ENCODE measurements at places on chromosomes 2 and 18.

- no peak for DNase-seq
Measured at GRCh38 chr2:224101820-224102630, 62.9 kb upstream of the SERPINE2 start.

- no peak for DNase-seq
Measured at GRCh38 chr18:27797484-27797883, 379.4 kb downstream of the CDH2 start.

GRCh38 chr2:15626967-15627366 is 35.3 kb downstream of the DDX1 start:
- DNase-seq = no peak

GRCh38 chr2:173555833-173556232 is 201.2 kb downstream of the CDCA7 start:
- no peak for DNase-seq

- DNase-seq = no peak
Measured at GRCh38 chr2:138036522-138036921, 72.2 kb downstream of the HNMT start.

- no peak for DNase-seq
Measured at GRCh38 chr18:27211569-27211968, 26.5 kb upstream of the CHST9 start.

- DNase-seq = no peak
Measured at GRCh38 chr2:214679736-214680135, 129.7 kb downstream of the BARD1 start.

DNA sequence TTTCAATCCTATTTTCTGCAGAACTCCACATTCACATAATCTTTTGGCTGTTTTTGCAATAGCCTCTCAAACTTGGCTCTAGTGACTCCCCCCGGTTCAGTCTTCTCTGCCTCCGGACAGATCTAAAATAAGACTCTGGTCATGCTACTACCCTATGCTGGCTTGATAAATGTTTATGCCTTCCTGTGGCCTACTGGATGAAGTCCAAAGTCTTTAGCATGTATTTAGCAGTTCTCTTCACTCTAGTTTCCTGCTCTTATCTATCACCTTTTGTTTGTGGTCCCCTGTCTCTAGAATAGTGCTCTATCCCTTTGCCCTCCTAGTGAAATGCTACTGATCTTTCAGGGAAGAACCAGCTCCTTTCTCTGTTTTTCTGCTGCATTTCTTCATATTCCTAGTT is 14.4 kb downstream of the ADCYAP1 start:
- no peak for DNase-seq

DNA sequence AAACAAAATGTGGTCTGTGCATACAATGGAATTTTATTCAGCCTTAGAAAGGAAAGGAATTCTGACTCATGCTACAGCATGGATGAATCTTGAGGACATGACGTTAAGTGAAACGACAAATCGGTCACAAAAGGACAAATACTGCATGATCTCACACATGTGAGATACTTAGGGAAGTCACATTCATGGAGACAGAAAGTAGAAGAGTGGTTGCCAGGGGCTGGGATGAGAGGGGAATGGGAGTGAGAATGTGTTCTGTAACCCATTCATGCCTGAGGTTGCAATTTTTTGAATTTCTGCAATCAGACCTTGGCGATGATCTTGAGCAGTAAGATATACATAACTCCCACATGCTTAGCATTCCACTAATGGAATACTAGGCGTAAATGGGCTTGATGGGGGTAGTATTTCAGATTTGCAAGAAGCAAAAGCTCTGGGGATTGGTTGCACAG is 22.0 kb downstream of the FHL2 start:
- no peak for DNase-seq

- no peak for DNase-seq
Measured at GRCh38 chr2:17093712-17094111, 424.5 kb downstream of the RAD51AP2 start.

- no peak for DNase-seq
Measured at GRCh38 chr2:30359644-30360167, 87.3 kb upstream of the LCLAT1 start.

DNA sequence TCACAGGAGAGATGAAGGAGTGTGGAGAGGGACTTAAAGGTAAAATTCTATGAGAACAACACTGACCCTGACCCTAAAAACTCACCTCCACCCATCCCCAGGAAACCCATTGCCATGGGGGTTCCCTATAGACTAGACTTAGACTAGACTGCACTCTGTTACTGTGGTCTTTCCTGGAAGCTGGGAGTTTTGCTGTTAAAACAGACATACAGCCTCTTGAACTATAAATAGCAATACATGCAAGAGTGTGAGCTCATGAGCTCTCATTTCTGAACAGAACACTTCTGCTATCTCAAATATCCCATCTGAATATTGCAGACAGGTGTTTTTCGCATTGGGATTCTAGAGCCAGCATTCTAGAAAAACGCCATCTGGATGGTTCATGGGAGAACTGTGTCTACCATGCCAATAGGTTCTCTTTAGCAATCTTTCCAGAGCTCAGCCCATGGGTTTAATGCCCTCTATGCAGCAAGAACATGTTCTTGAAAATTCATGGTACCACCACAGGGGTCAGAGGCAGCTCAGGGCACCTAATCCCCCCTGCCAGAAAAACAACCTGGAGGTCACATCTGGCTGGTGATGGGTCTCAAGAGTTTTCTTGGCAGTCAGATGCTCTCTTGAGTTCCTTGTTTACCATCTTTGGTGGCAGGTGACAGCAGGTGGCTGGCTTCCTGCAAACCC is 51.9 kb downstream of the SLC14A2 start:
- no peak for DNase-seq

DNA sequence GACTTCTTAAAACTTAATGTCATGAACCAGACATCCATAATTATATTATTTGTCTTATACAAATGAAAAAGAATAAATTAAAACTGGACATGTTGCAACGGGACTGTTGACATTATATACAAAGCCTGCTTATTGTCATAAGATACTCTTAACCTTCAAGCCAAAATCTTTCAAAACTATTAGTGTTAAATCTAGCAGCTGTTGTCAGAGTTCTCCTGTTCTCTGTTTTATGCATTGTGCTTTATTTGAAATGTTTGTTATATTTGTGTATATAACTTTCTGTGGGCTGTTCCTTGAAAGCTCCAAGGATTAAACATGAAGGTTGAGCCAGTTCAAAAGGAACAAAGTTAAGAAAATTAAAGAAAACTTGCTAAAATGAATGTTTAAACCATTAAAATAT is 335.5 kb upstream of the NT5C1B start:
- DNase-seq = no peak

DNA sequence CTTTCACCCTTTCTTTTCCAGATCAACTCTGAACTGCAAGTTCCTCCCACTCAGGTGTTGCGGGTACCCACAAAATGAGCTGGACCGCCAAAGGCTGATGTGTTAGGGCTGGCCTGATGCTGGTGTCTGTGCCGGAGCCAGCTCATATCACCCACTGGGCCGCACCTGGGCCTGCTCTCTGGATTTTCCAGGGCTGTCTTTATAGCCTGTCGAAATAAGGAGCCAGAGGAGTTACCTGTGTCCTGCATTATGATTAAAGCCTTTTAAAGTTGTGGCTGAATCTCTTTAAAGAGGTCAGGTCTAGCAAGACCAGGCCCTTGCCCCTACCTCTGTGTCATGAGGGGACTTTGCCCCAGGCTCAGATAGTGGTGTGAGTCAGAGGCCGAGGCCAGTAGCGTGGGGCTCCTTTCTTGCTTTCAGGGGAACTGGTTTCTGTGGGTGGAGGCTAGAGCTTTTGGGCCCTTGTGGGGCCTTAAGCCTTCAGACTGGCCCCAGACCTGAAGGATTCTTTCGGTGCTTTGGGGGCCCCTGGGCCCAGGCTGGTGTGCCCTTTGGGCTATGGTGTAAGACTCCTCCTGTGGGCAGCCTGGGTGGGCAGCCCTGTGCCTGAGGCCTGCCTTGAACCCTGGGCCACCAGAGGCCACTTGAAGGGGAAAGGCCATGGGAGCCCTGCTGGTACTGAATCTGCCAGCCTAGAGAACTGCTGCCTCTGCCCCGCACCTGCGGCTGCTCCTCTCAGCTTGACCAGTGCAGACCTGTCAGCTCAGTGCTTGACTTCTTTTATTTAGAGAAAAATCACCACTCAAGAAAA is 21.3 kb downstream of the OTOF start:
- DNase-seq = no peak

GRCh38 chr2:50514901-50515300 is 517.0 kb downstream of the NRXN1 start:
- no peak for DNase-seq

- DNase-seq = no peak
Measured at GRCh38 chr2:237922641-237923361, 44.0 kb upstream of the UBE2F start.

- peak; percentile 32 for DNase-seq
Measured at GRCh38 chr2:112481528-112482233, at the start of gene TTL. Gene TTL, plus strand, starts transcription at chr2:112482156. Its CDS starts 189 bp downstream, at chr2:112482345.

GRCh38 chr2:239164335-239164871 is 236.4 kb downstream of the HDAC4 start:
- no peak for DNase-seq

DNA sequence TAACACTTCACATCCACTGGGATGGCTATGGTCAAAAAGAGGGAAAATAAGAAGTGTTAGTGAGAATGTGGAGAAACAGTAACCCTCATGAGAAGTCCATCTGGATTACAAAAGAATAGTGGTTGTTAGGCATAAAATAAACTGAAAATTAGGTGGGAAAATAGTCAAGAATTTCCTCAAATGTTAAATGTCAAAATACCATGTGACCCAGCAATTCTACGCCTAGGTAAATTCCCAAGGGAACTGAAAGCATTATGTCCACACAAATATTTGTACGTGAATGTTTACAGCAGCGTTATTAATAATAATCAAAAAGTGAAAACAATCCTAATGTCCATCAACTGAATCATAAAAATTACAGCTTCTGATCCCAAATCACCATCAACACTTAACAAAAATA is 11.0 kb downstream of the WDR33 start:
- no peak for DNase-seq

DNA sequence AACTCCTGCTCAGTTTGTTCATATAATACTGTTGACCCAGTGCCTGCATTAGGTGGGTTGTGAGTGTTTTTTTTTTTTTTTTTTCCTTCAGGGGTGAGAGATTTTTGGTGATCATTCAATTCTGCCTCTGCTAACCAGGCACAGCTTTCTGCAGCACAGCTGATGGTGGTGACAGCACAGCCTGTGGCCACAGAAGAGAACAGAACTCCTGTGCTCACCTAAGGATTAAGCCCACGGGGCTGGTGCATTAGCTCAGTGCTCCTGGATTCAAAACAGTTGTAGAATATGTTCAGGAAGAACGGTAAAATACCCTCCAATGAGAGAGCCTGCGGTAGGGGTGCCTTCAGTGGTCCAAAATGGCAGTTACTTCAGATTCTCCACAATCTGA is 42.0 kb downstream of the PKP4 start:
- DNase-seq = no peak

GRCh38 chr2:144404586-144405314 is 115.2 kb downstream of the ZEB2 start:
- DNase-seq = no peak
